Activated CD4-positive, alpha-beta T cell treated with anti-CD3 and anti-CD28 coated beads for 36 hours (primary cell): ENCODE measurements at places on chromosomes 16 and 17. TPM values are rescaled to one million over a fixed set of nuclear protein-coding genes. Genes with fewer than 3 reads are reported as not detected.

GRCh38 chr17:32523827-32524552, 37.2 kb downstream of the CDK5R1 start:
- H3K4me1 ChIP-seq: peaks cover 75% of the 10 kb centered on the region
- H3K27ac ChIP-seq: peak overlapping the region; percentile 97
- peak; percentile 65 for DNase-seq

GRCh38 chr16:29023279-29024277, 38.7 kb downstream of the LAT start:
- peak overlapping the region; percentile 82 for H3K27ac ChIP-seq
- H3K27me3 ChIP-seq: no peaks in the 10 kb centered on the region
- H3K36me3 ChIP-seq: no peaks in the 10 kb centered on the region
- peaks cover 74% of the 10 kb centered on the region for H3K4me1 ChIP-seq
- DNase-seq: peak; percentile 45
- no peak overlapping the region for H3K4me3 ChIP-seq

DNA sequence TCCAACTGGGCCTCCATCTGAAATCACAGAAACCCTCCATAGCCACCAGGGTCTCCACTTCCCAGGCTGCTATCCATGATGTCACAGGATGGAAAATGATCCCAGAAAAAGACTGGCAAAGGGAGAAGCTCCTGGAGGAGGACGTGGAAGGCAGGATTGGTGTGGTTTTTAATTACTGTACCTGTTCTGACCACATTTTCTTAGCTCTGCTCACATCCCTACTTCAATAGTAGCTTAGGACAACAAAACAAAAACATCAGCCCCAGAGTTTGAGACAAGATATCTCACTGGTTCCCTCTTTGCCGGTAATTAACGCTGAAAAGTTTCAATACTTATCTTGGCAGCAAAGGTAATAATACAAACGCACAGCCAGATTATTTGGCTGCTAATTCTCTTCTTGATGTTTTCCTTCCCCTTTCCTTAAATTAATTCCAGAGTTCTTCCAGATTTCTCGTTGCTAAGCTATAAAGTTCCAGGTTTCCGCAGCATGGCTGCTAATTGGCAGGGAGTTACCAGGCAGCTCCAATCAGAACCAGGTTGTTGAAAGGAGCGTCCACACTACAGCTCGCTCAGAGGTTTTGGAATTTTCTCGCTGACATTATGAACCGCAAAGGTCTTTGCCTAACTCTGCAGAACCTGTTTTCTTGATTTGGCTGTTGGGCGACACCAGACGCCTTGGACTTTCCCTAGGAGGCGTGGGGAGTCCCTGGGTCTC, 263.4 kb downstream of the MRTFB start:
- peaks cover 4% of the 10 kb centered on the region for H3K4me1 ChIP-seq
- H3K27me3 ChIP-seq: no peaks in the 10 kb centered on the region
- H3K36me3 ChIP-seq: no peaks in the 10 kb centered on the region
- no peak for DNase-seq

DNA sequence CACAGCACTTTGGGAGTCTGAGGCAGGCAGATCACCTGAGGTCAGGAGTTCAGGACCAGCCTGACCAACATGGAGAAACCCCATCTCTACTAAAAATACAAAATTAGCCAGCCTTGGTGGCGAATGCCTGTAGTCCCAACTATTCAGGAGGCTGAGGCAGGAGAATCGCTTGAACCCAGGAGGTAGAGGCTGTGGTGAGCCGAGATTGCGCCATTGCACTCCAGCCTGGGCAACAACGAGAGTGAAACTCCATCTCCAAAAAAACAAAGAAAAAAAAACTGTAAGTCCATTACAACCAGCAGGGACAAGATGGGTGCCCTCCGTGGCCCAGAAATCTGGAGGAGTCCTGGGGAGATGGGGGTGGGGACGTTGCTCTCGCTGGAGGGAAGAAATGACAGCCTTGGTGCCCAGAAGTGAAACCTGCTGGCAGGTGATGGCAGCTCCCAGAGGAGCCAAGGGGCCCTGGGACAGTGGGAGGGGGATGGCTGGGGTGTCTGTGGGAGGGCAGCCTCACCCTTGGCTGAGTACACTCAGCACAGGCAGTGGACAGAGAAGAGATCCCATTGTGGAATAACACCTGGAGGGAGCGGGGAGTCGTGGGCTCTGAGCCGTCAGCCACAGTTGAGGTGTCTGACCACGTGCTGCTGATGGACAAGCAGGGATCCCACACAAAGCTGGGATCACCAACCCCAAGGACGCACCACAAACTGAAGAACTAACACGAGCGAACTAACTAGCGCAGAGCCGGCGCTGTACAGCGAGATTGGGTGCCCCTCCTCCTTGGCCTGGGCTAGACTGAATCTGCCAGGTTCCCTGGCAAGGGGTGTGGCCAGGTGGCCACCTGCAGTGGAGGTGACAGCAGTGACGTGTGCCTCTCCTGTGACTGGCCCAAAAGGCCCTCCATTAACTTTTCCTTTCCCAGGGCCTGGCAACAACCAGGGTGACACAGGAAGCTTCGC, 46.9 kb upstream of the BAHCC1 start:
- no peak for DNase-seq
- H3K27me3 ChIP-seq: peaks cover 15% of the 10 kb centered on the region
- peaks cover 13% of the 10 kb centered on the region for H3K4me1 ChIP-seq
- no peaks in the 10 kb centered on the region for H3K36me3 ChIP-seq
- H3K4me3 ChIP-seq: no peak overlapping the region
- no peak overlapping the region for H3K27ac ChIP-seq

DNA sequence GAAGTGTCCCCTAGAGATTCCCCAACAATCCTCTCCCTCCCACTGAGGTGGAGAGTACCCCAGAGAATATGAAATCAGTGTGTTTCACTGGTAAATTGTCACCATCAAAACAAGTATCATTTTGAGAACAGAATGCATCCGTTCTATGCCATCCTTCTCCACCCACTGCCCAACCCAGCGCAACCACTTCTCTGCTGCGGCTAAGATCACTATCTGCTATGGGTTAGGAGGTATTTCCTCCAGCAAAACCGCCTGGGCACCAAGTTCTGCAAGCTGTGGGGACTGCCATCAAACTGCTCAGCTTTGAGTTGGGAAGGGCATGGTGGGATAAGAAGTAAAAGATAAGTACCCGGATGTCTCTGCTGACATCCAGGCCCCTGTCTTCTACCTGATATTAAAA, 24.4 kb downstream of the CNTNAP1 start:
- no peaks in the 10 kb centered on the region for H3K27me3 ChIP-seq
- no peak overlapping the region for H3K4me3 ChIP-seq
- peaks cover 77% of the 10 kb centered on the region for H3K36me3 ChIP-seq

DNA sequence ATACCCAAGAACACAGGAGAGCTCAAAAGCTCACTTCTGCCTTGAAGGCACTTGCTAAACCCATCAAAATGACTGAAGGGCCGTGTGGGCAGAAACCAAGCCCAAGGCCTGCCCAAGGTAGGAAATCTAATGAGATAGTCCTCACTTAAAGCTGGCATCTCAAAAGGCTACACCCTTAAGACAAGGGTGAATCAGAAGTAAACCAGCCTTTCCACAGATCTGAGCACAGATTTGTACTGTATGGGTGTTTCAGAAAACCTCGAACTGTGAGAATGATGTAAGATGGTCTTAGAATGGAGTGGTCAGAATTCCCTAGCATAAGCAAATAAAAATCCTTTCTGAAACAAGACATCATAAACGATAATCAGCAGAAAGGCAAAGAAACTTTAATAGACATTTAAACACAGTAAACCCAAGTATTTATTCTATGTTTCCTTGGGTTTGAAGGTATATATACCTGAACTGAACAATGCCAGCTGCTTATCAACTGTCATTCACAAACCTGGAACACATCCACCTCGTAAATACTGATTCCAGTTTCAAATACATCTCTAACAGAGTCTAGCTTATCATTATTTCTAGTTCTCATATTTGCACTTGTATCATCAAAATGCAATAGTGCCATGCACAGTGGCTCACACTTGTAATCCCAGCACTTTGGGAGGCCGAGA, 37.8 kb downstream of the GLG1 start:
- H3K27ac ChIP-seq: no peak overlapping the region
- H3K27me3 ChIP-seq: no peaks in the 10 kb centered on the region
- no peak for DNase-seq
- H3K4me3 ChIP-seq: no peak overlapping the region
- H3K36me3 ChIP-seq: peaks cover 14% of the 10 kb centered on the region

- no peak for DNase-seq
- no peak overlapping the region for H3K4me3 ChIP-seq
- H3K27ac ChIP-seq: no peak overlapping the region
Measured at GRCh38 chr16:65739518-65739917, 617.7 kb upstream of the CDH11 start.

GRCh38 chr17:69503711-69504110, 89.2 kb downstream of the MAP2K6 start:
- H3K36me3 ChIP-seq: peaks cover 3% of the 10 kb centered on the region
- H3K4me3 ChIP-seq: no peak overlapping the region

DNA sequence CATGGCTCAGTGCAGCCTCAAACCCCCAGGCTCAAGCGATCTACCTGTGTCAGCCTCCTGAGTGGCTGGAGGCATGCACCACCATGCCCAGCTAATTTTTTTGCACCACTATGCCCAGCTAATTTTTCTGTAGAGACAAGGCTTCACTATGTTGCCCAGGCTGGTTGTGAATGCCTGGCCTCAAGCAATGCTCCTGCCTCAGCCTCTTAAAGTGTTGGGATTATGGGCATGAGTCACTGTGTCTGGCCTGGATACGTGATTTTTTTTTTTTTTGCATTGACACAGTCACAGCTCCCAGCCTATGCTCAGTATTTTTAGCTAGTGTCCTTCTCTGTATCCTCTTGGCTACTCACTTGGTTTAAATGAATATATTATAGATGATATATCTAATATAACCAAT, 377.0 kb upstream of the TNRC6C start:
- no peaks in the 10 kb centered on the region for H3K27me3 ChIP-seq
- no peak for DNase-seq

- no peaks in the 10 kb centered on the region for H3K4me1 ChIP-seq
- no peak overlapping the region for H3K4me3 ChIP-seq
- no peak overlapping the region for H3K27ac ChIP-seq
- peaks cover 24% of the 10 kb centered on the region for H3K36me3 ChIP-seq
- H3K27me3 ChIP-seq: no peaks in the 10 kb centered on the region
- DNase-seq: no peak
Measured at GRCh38 chr17:57636985-57637665, 108.0 kb downstream of the CCDC182 start.

GRCh38 chr16:10827691-10828341, 9.2 kb upstream of the TVP23A start:
- no peak for DNase-seq
- H3K27me3 ChIP-seq: no peaks in the 10 kb centered on the region
- no peaks in the 10 kb centered on the region for H3K4me1 ChIP-seq
- H3K4me3 ChIP-seq: no peak overlapping the region
- no peaks in the 10 kb centered on the region for H3K36me3 ChIP-seq

DNA sequence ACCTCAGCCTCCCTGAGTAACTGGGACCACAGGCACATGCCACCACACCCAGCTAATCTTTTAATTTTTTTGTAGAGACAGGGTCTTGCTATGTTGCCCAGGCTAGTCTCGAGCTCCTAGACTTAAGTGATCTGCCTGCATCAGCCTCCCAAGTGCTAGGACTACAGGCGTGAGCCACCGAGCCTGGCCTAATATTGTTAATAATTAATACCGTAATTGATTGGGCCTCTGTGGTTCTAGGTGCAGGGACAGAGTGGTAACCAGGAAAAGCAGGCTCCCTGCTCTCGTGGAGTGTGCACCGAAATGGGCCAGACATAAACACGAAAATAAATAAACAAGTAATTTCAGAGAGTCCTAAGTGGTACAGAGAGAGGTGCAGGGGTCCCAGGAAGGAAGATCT, 241.0 kb downstream of the GSG1L start:
- H3K4me3 ChIP-seq: no peak overlapping the region
- H3K36me3 ChIP-seq: no peaks in the 10 kb centered on the region
- DNase-seq: no peak
- H3K4me1 ChIP-seq: no peaks in the 10 kb centered on the region
- no peak overlapping the region for H3K27ac ChIP-seq

DNA sequence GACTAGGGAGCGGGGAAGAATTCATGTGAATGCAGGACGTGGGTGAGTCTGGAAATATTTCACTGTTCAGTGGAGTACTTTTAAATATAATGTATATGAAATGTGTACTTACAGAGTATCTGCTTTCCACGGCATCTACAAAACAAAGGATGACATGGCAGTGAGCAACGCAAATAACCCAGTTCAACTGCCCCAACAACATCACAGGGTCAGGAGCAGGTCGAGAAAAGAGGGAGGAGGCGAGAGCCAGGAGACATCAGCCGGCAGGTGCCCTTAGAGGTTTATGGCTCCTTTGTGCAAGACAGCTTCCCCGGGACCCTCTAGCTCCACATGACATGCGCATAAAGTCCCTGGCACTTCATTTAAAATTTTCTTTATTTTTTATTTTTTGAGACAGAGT, 61.1 kb downstream of the PECAM1 start:
- DNase-seq: no peak
- no peaks in the 10 kb centered on the region for H3K27me3 ChIP-seq
- no peaks in the 10 kb centered on the region for H3K36me3 ChIP-seq
- H3K4me3 ChIP-seq: no peak overlapping the region
- no peaks in the 10 kb centered on the region for H3K4me1 ChIP-seq

DNA sequence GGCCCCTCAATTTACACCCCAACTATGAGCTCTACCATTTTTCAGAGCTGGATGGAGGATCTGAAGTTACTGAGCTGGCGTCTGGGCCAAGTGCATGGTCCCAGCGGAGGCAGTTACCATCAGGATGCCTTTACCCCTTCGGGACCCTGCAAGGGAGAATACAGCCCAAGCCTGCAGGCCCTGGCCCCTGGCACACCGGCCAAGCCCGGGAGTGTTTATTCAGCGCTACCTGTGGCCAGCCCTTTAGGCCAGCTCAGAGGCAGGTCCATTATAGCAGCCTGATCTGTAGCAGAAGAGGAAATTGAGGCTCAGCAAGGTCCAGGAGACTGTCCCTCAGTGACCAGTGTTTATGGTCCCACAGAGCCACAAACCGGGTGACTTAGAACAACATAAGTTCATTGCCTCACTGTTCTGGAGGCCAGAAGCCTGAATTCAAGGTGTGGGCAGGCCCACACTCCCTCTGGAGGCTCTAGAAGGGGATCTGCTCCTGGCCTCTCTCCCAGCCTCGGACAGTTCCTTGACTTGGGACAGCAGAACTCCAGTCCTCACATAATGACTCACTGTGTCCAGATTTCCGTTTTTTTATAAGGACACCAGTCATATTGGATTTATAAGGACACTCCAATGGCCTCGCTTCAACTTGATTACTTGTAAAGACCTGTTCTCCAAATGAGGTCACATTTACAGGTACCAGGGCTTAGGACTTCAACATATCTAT, 8.8 kb downstream of the SEC14L5 start:
- H3K27me3 ChIP-seq: peaks cover 6% of the 10 kb centered on the region
- DNase-seq: no peak
- H3K36me3 ChIP-seq: no peaks in the 10 kb centered on the region
- no peak overlapping the region for H3K4me3 ChIP-seq
- H3K27ac ChIP-seq: no peak overlapping the region

DNA sequence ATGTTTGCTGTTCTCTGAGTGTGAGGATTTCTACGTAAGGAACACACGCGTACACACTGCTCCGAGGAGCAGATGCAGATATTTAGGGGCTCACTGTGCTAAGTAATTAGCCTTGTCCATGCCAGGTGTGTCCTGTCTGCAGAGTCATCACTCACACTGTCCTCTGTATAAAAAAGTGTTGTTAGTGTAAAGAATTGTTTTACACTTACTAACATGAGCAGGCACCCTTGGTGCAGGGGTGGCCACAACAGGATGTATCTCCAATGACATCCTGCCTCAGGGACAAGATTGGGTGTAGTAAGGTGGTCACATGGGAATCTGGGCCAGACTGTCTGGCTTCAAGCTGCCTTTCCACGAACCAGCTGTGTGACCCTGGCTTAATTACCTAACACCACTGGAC, 63.9 kb downstream of the NDEL1 start:
- no peaks in the 10 kb centered on the region for H3K27me3 ChIP-seq
- H3K4me1 ChIP-seq: no peaks in the 10 kb centered on the region
- DNase-seq: no peak
- H3K27ac ChIP-seq: no peak overlapping the region

Gene CHD9NB
- 0.14 TPM for total RNA-seq

Gene DPEP3
- total RNA-seq: 0.11 TPM

Gene CLEC10A
- total RNA-seq: not detected
